Myometrial cell (primary cell): ENCODE measurements at places on chromosomes 5 and 9. TPM values are rescaled to one million over a fixed set of nuclear protein-coding genes. Genes with fewer than 3 reads are reported as not detected.

CTSL gene
- total RNA-seq, result 311 and 406 TPM in 2 replicates

HK3 gene
- not detected in 2 replicates for total RNA-seq

RNF183 gene
- total RNA-seq, result not detected in 2 replicates

NR6A1 gene
- under 0.01 TPM in 2 replicates for total RNA-seq

FOXD4L4 gene
- not detected in 2 replicates for total RNA-seq
